Chondrocyte (in vitro differentiated cells): ENCODE measurements at places on chromosomes 3 and 15. TPM values are rescaled to one million over a fixed set of nuclear protein-coding genes. Genes with fewer than 3 reads are reported as not detected.

DNA sequence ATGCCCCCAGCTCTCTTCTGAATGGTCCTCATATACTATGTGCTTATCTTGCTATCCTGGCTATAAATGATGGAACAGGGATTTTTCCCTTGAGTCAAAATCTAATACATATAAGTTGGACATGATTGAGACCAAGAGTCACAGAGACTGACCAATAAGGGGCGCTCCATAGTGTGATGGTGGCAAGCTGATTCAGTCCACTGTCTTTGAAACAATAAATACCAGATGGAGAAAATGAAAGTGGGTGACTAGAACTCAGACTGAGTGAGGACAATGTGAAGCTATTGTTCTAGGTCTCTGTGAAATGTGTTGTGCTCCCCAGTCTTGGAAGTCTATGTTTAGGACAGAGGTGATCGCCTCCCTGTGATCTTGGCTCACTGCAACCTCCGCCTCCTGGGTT lies 10.6 kb upstream of the FSTL1 start:
- DNase-seq, result no peak

The KLHL6 gene
- total RNA-seq, result not detected in 3 replicates

DNA sequence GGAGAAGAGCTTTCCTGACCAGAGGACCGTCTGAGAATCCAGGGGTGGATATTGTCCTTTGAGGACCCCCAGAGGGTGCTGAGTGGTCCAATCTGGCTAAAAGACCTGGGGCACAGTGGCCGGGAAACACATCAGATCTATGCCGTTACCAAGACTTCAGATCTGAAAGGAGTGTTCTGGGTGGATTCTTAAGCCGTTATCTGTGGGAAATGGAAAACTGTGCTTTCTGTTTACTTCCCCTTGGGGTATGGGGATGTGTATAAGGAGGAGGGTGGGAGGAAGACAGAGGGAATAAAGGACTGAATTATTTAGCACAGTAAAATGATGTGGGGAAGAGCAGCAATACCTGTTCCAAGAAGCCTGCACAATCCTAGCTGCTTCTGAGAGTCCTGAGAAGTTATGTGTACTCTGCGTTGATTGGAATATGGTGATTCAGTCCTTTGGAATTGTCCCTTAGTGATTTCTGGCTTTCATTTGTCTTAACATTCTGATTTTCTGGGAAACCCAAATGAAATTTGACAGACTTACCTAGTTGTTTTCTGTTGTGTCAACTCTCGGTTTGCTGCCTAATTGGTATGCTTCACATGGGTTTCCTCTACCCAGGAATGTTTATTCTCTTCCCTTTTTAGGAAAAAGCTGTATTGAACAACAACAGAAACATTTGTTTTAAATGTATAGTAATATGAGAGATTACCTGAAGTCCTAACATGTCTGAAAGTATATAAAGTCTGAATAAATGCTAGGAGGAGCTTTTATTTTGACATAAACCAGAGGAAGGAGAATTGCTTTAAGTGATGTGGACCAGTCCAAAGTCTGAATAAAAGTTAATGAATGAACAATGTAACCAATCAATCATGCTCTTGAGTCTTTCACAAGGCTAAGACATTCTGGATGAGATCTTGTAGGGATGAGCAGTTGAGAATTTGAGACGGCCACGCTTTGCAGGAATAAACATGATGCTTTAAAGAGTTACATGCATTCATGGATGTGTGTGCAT lies 427.1 kb upstream of the C2CD4B start:
- DNase-seq, result no peak

DNA sequence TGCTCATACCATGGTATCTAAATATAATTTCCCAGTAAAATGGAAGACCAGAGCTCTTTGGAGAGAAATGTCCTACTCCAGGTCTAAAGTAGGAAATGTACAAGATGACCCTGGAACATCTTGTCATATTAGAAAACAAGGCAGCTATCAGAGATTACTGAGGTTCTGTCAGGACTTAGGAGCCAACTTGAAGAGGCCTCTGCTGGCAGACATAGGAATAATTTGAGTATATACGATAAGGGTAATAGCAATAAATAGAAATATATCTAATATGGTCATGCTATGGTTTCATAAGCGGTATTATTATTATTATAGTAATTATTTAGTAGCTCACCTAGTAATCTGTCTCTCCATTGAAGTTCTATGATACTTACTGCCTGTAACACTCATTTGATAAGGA lies 224.2 kb downstream of the SOX2 start:
- no peak for DNase-seq

GRCh38 chr15:60582370-60583036 lies 103.6 kb upstream of the ICE2 start:
- DNase-seq, result no peak

DNA sequence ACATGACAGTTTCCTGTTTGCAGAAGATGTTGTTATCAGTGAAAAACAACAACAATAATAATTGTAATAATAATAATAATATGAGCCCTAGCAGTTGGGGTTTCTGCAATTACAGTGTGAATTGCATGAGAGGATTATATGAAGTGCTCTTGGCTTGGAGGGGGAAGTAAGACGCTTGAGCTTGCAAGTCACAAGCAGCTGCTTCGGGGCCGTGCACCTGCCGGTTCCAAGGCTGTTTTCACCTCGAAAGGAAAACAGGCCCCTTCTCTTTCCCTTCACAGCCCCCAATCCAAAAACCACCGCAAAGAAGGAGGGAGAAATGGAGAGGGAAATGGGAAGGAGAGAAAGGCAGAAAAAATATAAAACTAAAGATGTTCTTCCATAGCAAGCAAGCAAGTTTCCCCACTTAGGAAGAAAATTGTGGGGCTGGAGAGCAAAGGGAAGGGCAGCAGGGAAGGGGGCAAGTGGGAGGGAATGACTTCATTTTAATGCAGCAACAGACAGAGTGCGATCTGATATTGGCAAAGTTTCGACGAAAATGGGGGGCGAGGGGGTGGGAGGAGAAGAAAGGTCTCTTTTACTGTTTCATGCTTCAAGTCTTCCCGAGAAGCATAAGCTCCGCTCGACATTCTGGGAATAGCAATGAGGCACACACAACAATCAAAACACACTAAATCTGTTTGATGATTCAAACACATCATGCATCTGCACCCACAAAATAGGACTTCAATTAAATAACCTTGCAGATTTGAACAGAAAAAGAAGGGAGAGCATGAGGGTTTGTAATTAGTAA lies 284.2 kb upstream of the ATP11B start:
- no peak for DNase-seq

- no peak for DNase-seq
These were observed 68.9 kb upstream of the WNT5A start for GRCh38 chr3:55555873-55556618.

The TMEM45A gene
- 69.1 to 72.3 TPM (median 71.4 TPM) in 3 replicates for total RNA-seq

DNA sequence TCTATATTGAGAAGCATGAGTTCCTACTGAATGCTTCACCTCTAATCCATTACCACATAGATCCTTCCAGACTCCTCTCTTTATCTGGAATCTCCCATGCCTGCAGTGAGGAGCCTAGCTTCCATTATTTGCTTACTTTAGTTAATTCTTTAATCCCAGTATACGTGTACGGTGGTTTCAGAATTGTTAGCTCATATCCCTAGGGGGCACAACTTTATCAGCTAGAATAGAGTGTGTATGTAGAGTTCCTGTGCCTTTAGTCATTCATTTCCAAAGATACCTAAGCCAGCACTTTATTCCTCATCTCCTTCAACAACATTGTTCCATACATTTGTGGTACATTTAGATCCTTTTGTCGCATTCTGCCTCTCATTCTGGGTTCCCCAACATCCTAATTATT lies 226.0 kb downstream of the TJP1 start:
- DNase-seq, result no peak

DNA sequence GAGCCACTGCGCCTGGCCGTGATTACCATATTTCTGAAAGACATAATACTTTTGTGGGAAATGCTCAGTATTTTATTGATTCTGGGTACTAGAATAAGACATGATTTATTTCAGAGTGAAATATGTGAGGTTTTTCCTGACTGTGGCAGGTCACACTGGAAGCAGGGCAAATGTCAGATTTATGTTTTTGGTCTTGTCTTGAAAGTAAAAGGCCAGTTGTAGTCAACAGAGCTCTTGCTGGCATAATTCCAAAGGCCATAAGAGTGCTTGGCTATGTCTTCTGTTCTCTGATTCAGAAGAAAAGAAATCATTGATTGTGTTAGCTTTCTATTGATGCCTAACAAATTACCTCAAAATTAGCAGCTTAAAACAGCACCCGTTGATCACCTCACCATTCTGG lies 176.4 kb downstream of the TJP1 start:
- DNase-seq, result no peak

- no peak for DNase-seq
These were observed 39.4 kb upstream of the CD47 start for GRCh38 chr3:108130236-108130635.

- no peak for DNase-seq
These were observed 10.6 kb upstream of the POU1F1 start for GRCh38 chr3:87287011-87287410.

The IL17RC gene
- total RNA-seq, result 20.8 to 26.4 TPM (median 21.3 TPM) in 3 replicates

The IL17RB gene
- 0.22 to 0.36 TPM (median 0.31 TPM) in 3 replicates for total RNA-seq

DNA sequence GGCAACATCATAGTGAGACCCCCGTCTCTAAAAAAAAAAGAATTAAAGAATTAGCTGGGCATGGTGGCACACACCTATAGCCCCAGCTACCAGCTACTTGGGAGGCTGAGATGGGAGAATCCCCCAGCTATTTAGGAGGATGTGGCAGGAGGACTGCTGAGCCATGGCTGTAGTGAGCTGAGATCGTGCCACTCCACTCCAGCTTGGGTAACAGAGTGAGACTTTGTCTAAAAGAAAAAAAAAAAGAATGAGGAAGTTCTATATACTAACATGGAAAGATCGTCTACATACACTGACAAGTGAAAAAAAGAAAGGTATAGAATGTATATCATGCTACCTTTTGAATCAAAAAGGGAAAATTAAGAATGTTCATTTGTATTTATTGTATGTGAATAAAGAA lies 83.9 kb upstream of the CDAN1 start:
- DNase-seq, result no peak

DNA sequence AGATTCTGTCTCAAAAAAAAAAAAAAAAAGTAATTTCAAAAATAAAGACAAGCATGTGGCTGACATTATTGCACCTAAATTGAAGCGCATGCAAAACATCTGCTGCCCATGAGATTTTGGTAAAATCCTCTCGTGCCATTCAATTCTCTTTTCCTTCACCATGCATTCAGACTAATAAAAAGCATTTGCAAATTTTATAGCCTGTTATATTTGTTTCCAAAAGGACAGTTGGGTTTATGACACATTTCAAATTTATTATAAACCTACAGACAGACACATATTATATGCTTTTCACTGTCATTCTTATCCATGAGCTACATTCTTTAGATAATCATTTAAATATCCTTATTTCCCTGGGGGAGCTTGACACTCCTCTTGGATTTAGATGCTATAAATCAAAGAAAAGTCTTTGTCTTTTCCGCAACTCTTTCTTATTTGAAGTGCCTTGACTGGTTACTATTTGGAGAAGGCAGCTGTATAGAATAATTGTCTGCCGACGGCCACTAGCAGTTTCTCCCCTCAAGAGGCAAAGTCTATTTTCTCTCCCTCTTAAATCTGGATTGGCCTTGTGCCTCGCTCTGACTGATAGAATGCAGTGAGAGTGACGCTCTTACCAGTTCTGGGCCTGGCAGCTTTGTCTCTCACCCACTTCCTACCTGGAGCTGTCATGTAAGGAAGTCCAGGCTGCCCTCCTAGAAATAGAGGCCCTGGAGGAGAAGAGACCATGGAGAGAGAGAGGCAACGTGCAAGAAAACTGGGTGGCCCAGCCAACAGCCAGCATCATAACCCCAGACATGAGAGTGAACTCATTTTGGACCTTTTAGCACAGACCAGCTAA lies 6.8 kb upstream of the LRIG1 start:
- no peak for DNase-seq

- DNase-seq, result no peak
These were observed 16.6 kb downstream of the HMG20A start for GRCh38 chr15:77437264-77437663.

The CLEC3B gene
- 47.1 to 105 TPM (median 50.3 TPM) in 3 replicates for total RNA-seq

- no peak for DNase-seq
These were observed 20.1 kb upstream of the ST3GAL6 start for GRCh38 chr3:98743071-98743470.

DNA sequence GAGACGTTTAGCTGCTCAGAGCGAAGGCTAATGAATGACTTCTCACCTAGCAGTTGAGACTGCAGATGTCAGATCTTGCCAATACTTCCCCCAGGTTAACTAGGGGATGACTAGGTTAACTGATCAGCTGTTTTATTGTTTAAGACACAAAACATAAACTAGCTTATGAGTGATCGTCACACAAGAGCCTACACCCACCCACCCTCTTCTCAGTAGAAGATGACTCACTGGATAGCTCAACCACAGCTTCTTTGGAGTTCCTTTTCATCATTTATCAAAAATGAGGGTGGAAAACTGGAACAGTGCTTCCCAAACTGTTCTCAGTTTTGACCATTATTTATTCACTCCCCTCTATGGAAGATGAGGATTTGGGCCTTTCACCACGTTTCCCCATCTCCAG lies 25.2 kb downstream of the GASK1A start:
- no peak for DNase-seq

GRCh38 chr15:42182961-42183360 lies 25.1 kb downstream of the VPS39 start:
- DNase-seq, result no peak

- DNase-seq, result no peak
These were observed 178.2 kb upstream of the TGFBR2 start for GRCh38 chr3:30428251-30428650.

GRCh38 chr15:34650177-34650576 lies 66.7 kb upstream of the GOLGA8B start:
- no peak for DNase-seq

- no peak for DNase-seq
These were observed 244.2 kb upstream of the LRIG1 start for GRCh38 chr3:66744986-66745385.

The ADAMTS7 gene
- 111 to 144 TPM (median 113 TPM) in 3 replicates for total RNA-seq

DNA sequence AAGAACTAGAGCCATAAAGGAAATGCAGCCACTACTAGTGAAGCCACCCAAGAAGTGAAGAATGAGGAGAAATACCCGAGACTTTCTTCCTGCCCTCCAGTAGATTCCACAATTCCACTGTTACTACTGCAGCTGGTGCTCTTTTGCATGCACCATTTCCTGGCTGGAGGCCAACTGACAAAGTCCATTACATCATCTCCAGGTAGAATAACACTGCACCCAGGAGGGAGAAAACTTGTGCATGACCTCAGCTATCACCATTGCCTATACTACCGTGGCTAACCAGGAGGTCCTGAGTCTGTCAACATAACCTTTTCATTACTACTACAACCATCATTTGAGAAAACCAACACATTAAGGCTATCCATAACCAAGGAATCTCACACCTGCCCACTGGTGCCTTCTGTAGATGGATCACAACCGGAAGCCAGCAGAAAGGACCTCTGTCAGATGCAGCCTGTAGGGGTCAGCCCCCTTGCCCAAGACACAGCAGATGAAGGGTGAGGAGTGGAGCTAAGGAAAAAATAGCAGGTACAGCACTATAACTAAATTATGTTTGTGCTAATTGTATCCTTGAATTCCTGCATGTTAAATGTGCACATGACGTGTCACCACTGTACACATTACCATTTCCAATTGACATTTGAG lies 200.8 kb upstream of the C2CD4B start:
- DNase-seq, result no peak

The FAM174B gene
- total RNA-seq, result 11.0 to 24.0 TPM (median 21.9 TPM) in 3 replicates
